Caco-2 (cell line): ENCODE measurements at places on chromosomes 5 and 9.

- H3K36me3 ChIP-seq = peaks cover 7% of the 10 kb centered on the region
- no peaks in the 10 kb centered on the region for H3K27me3 ChIP-seq
- DNase-seq = peak; percentile 55
- H3K4me1 ChIP-seq = no peaks in the 10 kb centered on the region; the same call in 1 of the 2 replicates
- no peak overlapping the region for H3K4me3 ChIP-seq
- no peak overlapping the region for H3K27ac ChIP-seq
Observed at GRCh38 chr9:128825923-128826700, 3.5 kb downstream of the SPOUT1 start.

GRCh38 chr5:158456756-158457155 is 597.8 kb upstream of the CLINT1 start:
- no peaks in the 10 kb centered on the region for H3K4me1 ChIP-seq
- no peak for DNase-seq
- no peaks in the 10 kb centered on the region for H3K36me3 ChIP-seq
- no peaks in the 10 kb centered on the region for H3K27me3 ChIP-seq
- H3K4me3 ChIP-seq = no peak overlapping the region
- no peak overlapping the region for H3K27ac ChIP-seq

GRCh38 chr9:90838581-90839154 is 37.0 kb downstream of the SYK start:
- DNase-seq = no peak
- no peaks in the 10 kb centered on the region for H3K36me3 ChIP-seq
- no peaks in the 10 kb centered on the region for H3K27me3 ChIP-seq
- H3K4me1 ChIP-seq = no peaks in the 10 kb centered on the region
- H3K27ac ChIP-seq = no peak overlapping the region

DNA sequence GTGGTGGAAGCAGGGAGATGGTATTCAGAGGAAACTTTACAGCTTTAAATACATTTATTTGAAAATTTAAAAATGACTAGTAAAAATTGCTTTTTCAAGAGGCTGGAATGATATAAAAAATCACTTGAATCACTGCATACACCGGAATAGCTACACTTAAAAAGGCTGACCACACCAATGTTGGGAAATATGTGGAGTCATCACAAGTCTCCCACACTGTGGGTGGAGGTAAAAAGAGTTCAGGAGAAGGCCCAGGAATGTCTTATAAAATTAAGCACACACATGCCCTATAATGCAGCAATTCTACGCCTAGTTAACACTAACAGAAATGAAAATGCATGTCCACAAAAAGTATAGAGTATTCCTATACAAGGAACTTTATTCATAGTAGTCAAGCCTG is 198.1 kb downstream of the ROR2 start:
- DNase-seq = no peak
- H3K27me3 ChIP-seq = no peaks in the 10 kb centered on the region
- H3K4me3 ChIP-seq = no peak overlapping the region
- H3K27ac ChIP-seq = no peak overlapping the region

DNA sequence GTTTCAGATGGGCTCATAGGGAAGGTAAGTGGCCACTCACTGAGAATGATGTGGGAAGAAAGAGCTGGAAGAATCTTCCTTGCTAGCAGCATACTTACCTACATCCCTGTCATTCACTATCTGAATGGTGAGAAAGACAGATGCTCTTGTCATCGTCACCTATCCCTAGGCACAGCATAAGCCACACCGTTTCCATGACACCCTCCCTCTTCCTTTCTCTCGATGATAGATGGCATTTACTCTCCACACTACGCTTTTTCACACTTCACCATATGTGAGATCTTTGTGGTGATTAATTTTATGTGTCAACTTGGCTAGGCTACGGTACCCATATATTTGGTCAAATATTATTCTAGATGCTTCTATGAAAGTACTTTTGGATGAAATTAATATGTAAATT is 44.4 kb upstream of the FER start:
- no peaks in the 10 kb centered on the region for H3K4me1 ChIP-seq
- H3K36me3 ChIP-seq = no peaks in the 10 kb centered on the region
- no peak for DNase-seq
- H3K27ac ChIP-seq = no peak overlapping the region
- H3K27me3 ChIP-seq = no peaks in the 10 kb centered on the region; the same call in 1 of the 2 replicates

- H3K27ac ChIP-seq = no peak overlapping the region
- no peaks in the 10 kb centered on the region for H3K4me1 ChIP-seq
- H3K27me3 ChIP-seq = peaks cover 1% of the 10 kb centered on the region
- no peak for DNase-seq
Observed at GRCh38 chr9:131826966-131827525, 87.2 kb upstream of the RAPGEF1 start.

DNA sequence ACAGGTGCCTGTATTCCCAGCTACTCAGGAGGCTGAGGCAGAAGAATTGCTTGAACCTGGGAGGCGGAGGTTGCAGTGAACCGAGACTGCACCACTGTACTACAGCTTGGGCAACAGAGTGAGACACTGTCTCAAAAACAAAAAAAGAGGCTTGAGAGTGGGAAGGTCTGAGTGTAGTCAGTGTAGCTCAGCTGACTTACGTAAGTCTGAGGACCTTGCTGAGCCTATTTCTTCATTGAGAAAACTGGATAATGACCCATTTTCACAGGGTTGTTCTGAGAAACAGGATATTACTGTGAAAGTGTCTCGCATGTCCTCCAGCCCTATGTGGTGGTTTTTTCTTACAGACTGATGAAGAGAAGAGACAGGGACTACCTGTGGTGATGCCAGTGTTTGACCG is 66.7 kb downstream of the WDR41 start:
- H3K4me1 ChIP-seq = peaks cover 54% of the 10 kb centered on the region
- H3K4me3 ChIP-seq = no peak overlapping the region
- DNase-seq = no peak
- H3K36me3 ChIP-seq = no peaks in the 10 kb centered on the region
- peak overlapping the region; percentile 85 for H3K27ac ChIP-seq
- H3K27me3 ChIP-seq = no peaks in the 10 kb centered on the region

DNA sequence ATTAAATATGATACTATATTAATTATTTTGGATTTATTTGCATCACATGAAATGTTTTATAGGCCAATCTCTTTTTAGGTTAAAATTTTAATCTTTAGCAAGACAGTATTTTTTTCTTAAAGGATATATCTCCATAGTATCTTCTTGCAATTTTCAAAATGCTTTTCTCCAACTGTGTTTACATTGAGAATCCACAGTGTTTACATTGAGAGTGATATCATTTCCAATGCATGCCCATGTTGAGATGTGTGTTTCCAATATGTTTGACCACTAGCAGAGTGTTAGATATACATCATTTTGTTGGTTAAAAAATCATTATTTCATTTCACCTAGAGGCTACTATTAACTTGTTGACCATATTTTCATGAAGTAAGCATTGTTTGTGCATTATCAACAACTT is 17.3 kb downstream of the VCAN start:
- no peak overlapping the region for H3K4me3 ChIP-seq
- H3K27me3 ChIP-seq = no peaks in the 10 kb centered on the region
- no peak for DNase-seq
- no peak overlapping the region for H3K27ac ChIP-seq
- H3K4me1 ChIP-seq = 0 out of 2 replicates have a peak, but pooled peaks cover under 1% of the 10 kb centered on the region

DNA sequence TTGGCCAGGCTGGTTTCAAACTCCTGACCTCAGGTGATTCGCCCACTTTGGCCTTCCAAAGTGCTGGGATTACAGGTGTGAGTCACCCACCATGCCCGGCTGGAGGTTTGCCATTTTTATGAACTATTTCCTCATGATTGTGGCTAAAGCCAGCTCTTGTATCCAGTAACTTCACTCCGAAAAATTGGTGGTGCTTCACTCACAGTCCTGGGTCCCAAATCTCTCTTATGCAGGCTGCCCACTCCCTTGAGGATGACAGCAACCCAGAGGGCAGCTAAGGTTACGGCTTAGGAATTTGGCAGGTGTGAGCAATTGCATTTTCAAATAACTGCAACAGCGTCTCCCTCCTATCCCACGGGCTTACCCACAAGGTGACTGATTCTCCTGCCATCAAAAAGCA is 23.4 kb upstream of the FUBP3 start:
- no peak for DNase-seq
- no peaks in the 10 kb centered on the region for H3K36me3 ChIP-seq
- 0 out of 2 replicates have a peak, but pooled peaks cover 3% of the 10 kb centered on the region for H3K4me1 ChIP-seq
- no peaks in the 10 kb centered on the region for H3K27me3 ChIP-seq
- no peak overlapping the region for H3K27ac ChIP-seq

DNA sequence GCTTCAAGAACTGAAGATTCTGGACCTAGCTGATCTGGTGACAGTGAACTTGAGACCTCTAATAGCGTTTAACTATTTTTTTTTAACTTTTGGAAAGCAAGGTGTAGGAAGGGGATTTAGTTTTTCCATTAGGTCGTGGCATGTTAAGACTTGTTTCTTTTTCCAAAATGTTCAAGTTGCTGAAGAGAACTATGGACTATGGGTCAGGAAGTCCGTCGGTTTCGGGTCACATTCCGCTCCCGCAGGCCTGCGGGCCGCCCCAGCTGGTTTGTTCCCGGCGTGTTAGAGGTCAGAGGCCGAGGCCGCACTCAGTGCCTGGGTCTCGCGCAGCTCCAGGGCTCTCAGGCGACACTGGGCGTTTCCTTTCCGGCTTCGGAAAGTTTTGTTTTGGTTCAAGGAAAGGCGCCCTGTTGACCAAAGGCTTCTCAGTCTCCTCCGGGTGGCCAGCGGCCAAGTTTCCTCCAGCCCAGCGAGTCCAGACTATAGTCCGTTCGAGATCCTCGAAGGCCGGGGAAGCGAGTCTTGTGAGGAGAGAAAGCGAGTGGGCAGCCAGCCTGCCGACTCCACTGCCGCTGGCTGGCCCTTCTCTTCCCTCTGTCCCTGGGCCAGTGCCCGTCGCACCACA is 586 bp upstream of the FCHO2 start:
- no peaks in the 10 kb centered on the region for H3K27me3 ChIP-seq
- peak overlapping the region; percentile 95 for H3K27ac ChIP-seq
- DNase-seq = peak; percentile 79
- H3K36me3 ChIP-seq = peaks cover 2% of the 10 kb centered on the region; the same call in 1 of the 2 replicates
- peaks cover 11% of the 10 kb centered on the region; the same call in 1 of the 2 replicates for H3K4me1 ChIP-seq
- peak overlapping the region; percentile 87 for H3K4me3 ChIP-seq

DNA sequence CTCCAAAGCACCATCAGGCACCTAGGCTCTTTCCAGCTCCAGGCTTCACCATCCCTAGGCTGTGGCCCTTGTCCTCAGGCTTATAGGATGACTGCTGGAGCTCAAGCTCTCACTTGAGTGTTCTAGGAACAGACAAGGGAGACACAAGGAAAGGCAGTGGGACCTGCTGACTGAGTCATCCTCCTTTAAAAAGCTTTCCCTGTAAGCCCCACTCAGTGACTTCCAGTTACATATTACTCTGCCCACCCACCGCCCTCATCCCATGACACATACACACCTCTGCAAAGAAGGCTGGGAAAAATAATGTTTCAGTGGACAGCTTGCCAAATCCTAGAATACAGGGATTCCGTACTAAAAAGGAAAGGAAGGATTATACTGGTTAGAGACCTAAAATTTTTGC is 154.2 kb upstream of the ZNF366 start:
- H3K36me3 ChIP-seq = no peaks in the 10 kb centered on the region
- H3K4me3 ChIP-seq = no peak overlapping the region
- no peaks in the 10 kb centered on the region for H3K27me3 ChIP-seq
- H3K27ac ChIP-seq = no peak overlapping the region
- DNase-seq = no peak

- no peaks in the 10 kb centered on the region for H3K36me3 ChIP-seq
- H3K4me3 ChIP-seq = no peak overlapping the region
- peak; percentile 5 for DNase-seq
- no peak overlapping the region for H3K27ac ChIP-seq
- H3K27me3 ChIP-seq = no peaks in the 10 kb centered on the region
Observed at GRCh38 chr5:115586525-115587146, 15.6 kb downstream of the TICAM2 start.

DNA sequence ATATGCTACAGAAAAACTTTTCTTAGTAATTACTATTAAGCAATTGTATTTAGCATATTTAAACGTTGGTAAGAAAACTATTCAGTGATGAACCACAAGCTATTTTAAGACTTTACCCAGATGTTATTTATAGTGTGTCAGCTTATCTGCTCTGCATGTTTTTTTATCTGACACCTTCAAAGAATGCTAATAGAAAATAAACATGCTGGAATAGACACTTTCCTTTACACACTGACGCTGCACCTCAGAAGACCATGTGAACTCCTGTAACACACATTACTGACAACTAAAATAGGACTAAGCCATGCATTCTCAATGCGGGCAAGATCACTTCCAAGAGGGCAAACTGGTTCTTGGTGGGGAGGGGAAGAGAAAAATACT is 38.3 kb downstream of the FNIP1 start:
- DNase-seq = no peak
- H3K4me3 ChIP-seq = no peak overlapping the region
- H3K4me1 ChIP-seq = no peaks in the 10 kb centered on the region
- H3K27me3 ChIP-seq = no peaks in the 10 kb centered on the region
- H3K27ac ChIP-seq = no peak overlapping the region
- no peaks in the 10 kb centered on the region for H3K36me3 ChIP-seq

DNA sequence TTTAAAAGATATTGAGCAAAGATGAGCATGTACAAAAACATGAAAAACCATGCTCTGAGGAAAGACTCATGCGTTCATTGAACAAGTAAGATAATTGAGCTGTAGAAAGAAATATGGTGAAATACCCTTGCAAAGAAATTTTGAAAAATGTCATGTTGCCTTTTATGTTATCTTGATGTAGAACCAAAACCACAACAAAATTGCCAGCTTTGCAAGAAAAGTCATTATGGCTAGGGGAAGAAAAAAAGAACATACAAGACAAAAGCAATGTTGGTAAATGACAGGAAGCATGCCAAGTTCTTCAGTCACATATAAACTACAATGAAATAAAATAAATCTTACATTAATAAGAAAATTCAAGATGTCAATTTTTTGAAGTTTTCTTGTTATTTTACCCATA is 368.0 kb downstream of the IRX1 start:
- no peaks in the 10 kb centered on the region for H3K27me3 ChIP-seq
- no peak for DNase-seq
- no peaks in the 10 kb centered on the region for H3K4me1 ChIP-seq
- no peaks in the 10 kb centered on the region for H3K36me3 ChIP-seq
- H3K4me3 ChIP-seq = no peak overlapping the region

DNA sequence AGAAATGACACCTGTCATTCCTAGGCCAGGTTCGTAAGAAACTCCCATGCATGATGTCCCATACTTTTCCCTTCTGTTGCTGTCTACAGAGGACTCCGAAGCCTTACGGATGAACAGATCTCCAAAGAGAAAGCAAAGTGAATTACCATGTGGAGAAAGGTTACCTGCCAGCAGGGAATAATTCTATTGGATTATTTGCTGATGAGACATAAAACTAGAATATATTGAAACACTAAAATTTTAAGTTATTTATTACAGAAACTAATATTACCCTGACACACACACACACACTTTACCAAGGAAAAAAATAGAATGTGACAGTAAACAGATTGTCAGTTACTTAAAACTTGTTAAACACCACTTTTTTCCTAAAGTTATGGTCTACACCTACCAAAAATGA is 452.7 kb upstream of the DAB2 start:
- no peak for DNase-seq
- H3K36me3 ChIP-seq = no peaks in the 10 kb centered on the region
- no peaks in the 10 kb centered on the region for H3K4me1 ChIP-seq
- no peak overlapping the region for H3K27ac ChIP-seq
- no peak overlapping the region for H3K4me3 ChIP-seq

DNA sequence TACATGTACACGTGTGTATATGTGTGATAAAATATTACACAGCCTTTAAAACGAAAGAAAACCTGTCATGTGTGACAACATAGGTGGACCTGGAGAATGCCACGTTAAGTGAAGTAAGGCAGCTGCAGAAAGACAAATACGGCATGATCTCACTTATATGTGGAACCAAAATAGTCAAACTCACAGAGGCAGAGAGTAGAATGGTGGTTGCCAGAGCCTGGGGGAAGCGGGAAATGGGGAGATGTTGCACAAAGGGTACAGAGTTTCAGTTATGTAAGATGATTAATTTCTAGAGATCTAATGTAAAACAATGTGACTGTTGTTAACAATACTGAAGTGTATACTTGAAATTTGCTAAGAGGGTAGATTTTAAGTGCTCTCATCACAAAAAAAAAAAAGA is 34.8 kb downstream of the ADAMTS12 start:
- no peak for DNase-seq
- H3K27ac ChIP-seq = no peak overlapping the region
- peaks cover 19% of the 10 kb centered on the region for H3K4me1 ChIP-seq
- no peak overlapping the region for H3K4me3 ChIP-seq
